Cortex of kidney (tissue), 1 donor: ENCODE measurements at places on chromosomes 4 and X.

DNA sequence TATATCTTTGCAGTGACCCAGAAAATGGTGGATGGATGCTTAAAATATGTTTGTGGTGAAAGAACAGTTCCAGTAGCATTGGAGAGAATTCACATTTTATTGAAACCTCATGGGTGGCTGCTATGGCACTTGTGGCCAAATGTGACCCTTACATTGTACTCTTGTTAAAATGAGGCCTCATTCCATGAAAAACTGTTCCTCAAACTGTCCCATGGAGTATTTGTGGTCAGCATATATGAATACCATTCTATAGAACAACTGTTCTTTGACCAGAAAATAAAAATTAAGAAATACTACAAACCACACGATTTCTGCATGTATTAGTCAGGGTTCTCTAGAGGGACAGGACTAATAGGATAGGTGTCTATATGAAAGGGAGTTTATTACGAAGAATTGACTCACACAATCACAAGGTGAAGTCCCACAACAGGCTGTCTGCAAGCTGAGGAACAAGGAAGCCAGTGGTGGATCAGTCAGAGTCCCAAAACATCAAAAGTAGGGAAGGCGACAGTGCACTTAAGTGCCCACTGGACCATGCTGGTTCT, 35.1 kb downstream of the GEMIN8 start:
- no peak for DNase-seq

GRCh38 chrX:115696039-115696438, 135.1 kb downstream of the PLS3 start:
- no peak for DNase-seq

GRCh38 chr4:41074215-41074614, 140.1 kb downstream of the APBB2 start:
- DNase-seq, result no peak

- DNase-seq, result no peak
These were observed 15.9 kb downstream of the PLRG1 start for GRCh38 chr4:154534296-154534695.

DNA sequence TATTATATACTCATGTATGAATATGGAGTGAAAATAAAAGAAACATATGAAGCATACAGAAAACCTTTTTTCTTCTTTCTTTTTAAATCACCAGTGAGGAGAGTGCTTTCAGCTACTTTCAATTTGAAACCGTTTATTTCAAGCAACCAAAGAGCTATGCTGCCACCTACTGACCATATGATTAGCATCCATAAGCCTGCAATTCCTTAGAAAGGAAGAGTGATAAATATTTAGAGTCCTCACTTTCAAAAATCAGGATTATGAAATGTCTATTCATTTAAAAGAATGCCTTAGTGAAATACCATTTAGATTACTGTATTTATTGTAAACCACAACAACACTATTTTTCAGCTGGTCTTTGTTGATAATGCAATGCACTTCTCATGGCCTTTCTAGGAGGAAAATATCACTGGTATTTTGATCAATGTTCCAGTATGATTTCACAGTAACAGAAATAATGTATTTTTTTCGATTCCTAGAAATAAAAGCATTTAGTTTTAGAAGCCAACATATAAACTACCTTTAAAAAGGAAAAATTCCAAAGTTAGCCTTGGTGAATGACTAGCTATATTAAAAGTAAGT, 667.6 kb downstream of the PCDH18 start:
- no peak for DNase-seq

DNA sequence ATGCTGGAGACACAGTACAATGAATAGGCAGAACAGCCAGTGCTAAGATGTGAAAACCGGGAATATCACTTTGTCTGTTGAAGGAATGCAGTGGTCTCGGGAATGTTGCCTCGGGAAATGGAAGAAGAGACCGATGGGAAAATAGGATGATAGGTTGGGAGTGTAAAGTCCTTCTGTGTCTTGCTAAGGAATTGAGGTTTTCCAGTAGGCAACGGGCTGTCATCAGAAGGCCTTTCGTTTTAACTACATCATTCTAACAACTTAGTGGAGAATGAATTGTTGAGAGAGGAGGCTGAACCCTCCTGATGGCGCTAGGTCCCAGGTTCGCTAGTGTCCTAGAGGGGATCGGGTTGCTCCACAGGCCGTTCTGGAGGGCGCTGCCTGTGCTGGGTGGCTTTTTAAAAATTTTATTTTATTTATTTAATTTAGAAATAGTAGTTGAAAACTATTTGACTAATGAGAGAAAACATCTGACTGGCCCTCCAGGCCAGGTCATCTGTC, 730 bp downstream of the VBP1 start:
- DNase-seq, result no peak

DNA sequence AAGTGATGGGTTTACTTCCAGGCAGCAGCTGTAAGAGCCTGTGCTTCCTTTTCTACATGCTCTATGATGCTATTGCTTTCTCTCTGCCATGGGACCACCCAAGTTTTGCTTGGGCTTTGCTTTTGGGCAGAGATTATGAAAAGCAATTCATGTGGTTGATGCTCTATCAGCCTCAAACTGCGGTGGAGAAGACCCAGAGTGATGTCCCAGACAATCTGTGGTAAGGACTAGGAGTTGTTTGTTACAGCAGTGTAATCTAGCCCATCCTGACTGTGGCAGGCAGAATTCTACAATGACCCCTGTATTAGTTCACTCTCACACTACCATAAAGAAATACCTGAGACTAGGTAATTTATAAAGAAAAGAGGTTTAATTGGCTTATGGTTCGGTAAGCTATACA, 9.2 kb upstream of the CYTL1 start:
- no peak for DNase-seq

- DNase-seq, result no peak
These were observed 750.1 kb upstream of the ADGRL3 start for GRCh38 chr4:60450054-60450453.

DNA sequence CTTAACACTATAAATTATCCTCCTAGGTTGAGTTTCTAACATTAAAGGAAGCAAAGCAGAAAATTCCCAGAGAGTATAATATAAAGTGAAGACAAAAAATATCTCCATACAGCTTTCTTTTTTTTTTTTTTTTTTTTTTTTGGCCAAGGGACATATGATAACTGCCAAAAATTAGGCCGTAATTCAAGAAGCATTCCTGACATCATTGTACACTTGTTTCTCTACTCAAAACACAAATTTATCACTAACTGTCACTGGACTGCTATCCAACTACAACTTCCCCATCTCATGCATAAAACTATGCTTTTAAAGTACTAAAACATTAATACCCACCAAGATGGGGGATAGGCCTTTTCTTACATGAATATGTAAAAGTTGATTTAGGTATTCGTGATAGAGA, 77.2 kb downstream of the DCHS2 start:
- no peak for DNase-seq

- DNase-seq, result no peak
These were observed 33.5 kb downstream of the GUCY2F start for GRCh38 chrX:109448282-109448938.

GRCh38 chrX:154748712-154749339, 2.1 kb downstream of the GAB3 start:
- no peak for DNase-seq

- no peak for DNase-seq
These were observed 632.0 kb downstream of the IQCM start for GRCh38 chr4:149183638-149184037.

DNA sequence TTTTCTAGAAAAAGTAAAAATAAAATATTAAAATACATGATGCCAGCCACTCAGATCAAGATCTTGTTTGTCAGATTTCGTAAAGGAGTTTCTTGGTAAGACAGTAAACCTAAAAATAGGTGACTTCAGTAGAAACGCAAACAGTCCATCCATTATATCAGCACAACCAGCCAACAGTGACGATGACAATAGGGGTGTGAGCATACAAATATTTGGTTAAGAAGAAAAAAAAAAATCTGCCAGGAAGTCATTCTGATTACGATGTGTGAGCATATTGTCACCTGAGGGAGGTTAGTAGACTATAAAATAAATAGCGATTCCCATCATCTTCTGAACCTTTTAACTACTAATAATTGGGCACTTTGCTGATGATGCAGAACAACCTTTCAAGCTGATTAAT, 37.6 kb downstream of the SLC7A11 start:
- DNase-seq, result no peak

DNA sequence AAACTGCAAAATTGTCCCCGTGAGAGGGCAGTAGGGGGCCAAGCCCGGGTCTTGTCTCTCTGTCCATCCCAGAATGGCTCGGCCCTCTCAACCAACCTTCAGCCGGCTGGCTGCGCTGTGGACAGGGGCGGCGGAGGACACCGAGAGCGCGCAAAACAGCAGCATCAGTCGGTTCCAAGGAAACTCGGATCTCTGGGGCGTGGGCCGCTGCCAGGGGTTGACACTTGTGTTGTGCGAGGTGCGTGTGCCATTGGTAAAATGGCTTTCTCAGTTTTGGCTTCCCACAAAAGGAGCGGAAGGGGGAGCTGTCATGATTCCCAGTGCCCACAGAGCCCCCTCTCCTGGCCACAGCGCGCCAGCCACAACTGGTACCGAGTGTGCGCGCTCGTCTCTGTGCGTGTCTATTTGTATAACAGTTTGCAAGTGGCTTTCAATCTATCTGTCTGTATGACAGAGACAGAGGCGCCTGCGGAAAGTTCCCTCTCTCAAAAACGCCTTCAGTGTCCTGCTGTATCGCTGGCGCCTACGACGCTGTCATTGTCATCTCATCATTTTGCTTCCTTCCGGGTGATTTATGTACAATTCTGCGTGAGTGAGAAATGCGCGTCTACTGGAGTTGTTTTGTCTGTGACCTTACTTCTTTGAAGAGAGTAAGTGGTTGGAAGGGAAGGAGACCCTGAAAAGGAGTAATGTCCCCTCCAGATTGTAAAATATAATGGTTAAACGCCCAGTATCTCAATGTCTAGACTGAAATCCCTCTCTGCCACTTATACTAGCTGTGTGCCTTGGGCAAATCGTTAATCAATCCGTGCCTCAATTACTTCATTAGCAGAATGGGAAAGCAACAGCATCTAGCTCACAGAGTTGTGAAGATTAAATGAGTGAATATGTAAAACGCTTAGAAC, 1.8 kb downstream of the DKK2 start:
- DNase-seq, result no peak

DNA sequence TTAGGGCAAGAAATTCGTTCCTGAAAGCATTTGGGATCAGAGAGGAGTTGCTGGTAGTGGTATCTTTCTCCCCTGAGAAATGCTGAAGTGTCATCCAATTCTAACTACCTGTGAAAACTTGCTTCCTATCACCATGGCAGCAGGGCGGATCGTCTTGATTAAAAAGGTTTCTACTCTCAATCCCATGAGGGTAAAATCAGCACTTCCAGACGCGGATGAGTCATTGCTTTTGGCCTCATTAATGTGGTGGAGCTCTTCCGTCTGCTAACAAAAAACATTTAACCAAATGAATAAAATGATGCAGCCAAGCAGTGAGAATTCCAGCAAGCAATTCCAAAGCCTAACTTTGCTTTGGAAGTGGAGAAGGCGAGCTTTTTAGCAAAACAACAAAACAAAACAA, 325.6 kb downstream of the CAMK2D start:
- DNase-seq, result no peak
